ENCODE measurements at places on chromosomes 3 and 15. TPM values are rescaled to one million over a fixed set of nuclear protein-coding genes. Genes with fewer than 3 reads are reported as not detected.

The PATL2 gene
- total RNA-seq = 0.09 TPM

The FBLN2 gene
- total RNA-seq = 16.5 TPM

The KCNMB2 gene
- total RNA-seq = not detected

The RAF1 gene
- total RNA-seq = 69.1 TPM

The AHSG gene
- not detected for total RNA-seq

The CXCR6 gene
- total RNA-seq = not detected

The SCN11A gene
- total RNA-seq = not detected

The ITIH3 gene
- 0.19 TPM for total RNA-seq

The CKMT1A gene
- total RNA-seq = not detected

The C2CD4A gene
- 2.7 TPM for total RNA-seq

The CAMKV gene
- not detected for total RNA-seq

The PLS1 gene
- 0.85 TPM for total RNA-seq

The CHRNB4 gene
- not detected for total RNA-seq

The ABCC5 gene
- total RNA-seq = 19.1 TPM

The RHOV gene
- total RNA-seq = not detected

The ELL3 gene
- 2.9 TPM for total RNA-seq

The NR1I2 gene
- under 0.01 TPM for total RNA-seq

The SEMA3G gene
- 30.9 TPM for total RNA-seq

The PARP9 gene
- 23.4 TPM for total RNA-seq

The DCBLD2 gene
- total RNA-seq = 19.6 TPM

The ITPKA gene
- total RNA-seq = 0.56 TPM

The PLA2G4B gene
- 1.0 TPM for total RNA-seq

The FBXO40 gene
- total RNA-seq = not detected

All from dermis blood vessel endothelial cell (primary cell).